CD4-positive, alpha-beta T cell treated with Interleukin-17A for 4 hours (primary cell): ENCODE measurements at places on chromosomes 11 and 22.

DNA sequence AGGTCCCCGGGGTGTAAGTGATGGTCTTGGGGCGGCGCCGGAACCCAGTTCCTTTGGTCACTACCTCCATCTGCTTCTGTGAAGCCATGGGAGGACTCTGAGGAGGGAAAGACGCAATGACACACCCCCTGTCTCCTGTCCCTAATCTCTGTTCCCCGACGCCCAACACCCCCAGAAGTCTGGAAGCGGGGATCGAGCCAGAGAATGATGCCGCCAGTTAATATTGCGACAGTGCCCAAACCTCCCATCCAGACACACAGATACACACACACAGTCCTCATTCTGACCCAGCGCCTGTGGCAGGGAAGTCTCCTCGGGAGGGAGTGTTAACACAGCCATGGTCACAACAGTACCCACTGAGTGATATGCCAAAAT, 352 bp downstream of the C22orf23 start:
- no peak for DNase-seq

DNA sequence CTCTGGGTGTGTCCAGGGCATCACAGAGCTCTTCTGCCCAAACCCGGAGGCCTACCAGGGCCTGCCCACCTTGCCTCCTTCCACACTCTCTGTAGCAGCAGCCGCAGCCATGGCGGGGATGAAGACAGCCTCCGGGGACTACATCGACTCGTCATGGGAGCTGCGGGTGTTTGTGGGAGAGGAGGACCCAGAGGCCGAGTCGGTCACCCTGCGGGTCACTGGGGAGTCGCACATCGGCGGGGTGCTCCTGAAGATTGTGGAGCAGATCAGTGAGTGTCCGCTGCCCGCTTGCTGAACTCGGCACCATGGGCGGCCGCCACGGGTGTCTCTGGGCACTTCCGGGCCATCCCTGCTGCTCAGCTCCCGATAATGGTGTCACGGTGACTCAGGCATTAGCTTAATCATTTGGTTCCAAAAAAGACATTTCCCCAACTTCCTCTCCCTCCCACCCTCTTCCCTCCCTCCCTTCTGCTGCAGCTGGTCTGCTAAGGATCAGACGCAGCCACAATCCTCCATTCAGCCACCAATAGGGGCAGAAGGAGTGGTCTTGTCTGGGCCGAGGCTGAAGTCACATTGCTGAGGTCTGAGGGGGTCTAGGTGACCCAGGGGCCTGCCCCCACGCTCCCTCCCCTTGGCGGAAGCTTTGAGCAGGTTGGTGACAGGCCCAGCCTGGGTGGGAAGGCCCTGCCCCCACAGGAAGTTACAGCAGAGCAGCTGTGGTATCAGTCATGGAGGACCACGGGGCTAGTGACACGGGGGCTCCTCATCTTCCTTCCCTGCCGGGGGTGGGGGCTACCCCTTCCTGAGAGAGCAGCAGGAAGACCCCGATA, 950 bp downstream of the FERMT3 start:
- DNase-seq: peak; percentile 85

GRCh38 chr11:98409069-98409468, 611.7 kb upstream of the CNTN5 start:
- DNase-seq: no peak

- DNase-seq: no peak
Measured at GRCh38 chr11:18650353-18650752, 16.2 kb upstream of the SPTY2D1 start.

- DNase-seq: no peak
Measured at GRCh38 chr11:78685156-78685555, 110.5 kb upstream of the NARS2 start.

DNA sequence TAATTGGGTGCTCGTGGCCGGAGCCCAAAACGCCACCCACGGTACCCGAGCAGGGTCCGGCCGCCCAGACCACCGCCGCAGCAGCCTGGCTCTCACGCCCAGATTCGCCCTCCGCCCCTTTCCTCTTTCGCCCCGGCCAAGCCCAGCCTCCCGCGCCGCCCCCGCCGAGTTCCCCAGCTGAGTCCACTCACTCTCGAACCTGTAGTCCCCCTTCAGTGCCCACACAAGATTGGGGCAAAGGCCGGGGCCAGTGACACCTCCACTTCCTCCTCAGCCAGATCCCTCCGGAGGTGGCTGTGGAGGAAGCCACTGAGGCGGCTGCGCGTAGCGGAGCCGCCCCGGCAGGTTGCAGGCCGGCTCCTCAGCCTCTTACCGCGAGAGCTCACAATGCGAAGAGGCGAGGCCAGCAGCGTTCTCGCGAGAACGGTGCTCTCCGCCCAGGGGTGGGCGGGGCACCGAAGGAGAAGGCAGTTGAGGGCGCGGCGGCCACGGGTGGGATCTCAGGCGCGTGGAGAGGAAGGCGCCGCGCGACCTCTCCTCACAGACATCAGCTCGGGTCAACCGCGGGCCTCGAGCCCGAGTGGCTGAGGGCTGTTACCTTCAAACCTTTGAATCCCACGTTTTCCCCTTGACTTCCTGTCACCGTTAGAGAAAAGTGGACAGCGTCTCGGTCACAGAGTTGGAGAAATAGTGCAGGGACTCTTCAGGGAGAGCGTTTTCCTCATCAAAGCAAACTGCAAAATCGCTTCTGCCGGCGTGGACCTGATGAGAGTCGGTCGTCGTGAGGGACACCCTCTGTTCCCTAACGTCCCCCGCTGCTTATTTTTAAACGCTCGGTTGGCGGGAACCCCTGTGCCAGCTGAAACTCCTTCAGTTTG, at the start of gene BTBD10:
Gene BTBD10, minus strand, starts transcription at position 322 of the 878 bp plus-strand sequence. CDS start 18,098 bp downstream, outside the sequence.
- DNase-seq: peak; percentile 92

DNA sequence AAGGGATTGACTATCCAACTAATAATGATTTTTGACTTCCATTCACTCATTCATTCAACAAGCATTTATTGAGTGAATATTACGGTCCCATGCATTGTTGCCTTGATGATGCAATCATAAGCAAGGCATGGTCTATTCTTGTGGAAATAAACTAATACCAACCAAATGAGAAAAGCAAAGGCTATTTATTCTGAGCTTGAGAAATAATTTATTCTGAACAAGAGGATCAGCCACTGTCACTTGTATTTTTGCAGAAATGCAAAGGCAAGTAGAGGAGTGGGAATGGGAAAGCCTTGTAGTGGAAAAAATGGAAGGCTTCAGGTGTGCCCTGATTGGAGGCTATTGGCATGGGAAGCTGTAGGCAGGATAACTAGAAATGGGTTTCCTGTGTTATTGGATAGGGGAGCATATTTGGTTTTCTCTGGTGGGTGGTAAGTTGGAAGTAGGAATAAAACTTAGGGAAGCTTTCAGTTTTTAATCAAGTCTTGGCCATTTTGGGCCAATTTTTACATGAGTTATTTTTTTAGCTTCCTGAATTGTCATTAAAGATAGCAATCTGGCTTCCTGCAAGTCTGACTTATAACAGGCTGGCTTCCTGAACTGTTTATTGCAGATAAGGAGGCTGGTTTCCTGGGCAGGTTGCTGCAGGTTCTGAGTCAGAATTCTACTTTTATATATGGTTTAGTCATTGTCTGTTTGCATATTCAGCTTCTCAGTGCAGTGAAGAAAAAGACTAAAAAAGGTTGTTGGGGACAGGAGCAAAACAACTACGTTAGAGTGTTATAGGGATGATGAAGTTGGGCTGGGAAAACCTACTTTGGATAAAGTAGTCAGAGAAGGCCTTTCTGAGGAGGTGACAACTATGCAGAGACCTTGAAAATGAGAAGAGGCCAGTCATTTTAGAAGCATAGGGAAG, 106.7 kb downstream of the APIP start:
- DNase-seq: no peak

DNA sequence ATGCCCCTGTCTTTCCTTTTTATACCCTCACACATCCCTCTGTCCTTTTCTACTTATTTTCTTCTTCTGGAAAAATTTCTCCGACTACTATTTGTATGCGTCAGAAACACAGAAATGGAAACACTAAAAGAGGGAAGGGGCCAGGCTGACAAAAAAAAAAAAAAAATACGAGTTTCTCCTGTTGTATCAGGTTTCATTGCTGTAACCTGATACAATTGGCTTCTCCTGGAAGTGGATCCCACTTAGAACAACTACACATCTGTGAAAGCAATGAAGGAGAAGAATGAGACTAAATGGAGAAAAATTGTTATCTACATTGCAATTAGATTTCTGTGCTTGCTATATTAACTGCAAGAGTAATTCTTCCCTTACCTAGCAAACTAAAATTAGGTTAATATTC, 393.9 kb downstream of the GUCY1A2 start:
- DNase-seq: no peak

- DNase-seq: peak; percentile 19
Measured at GRCh38 chr22:19631899-19632667, 82.2 kb upstream of the SEPTIN5 start.

GRCh38 chr22:46775850-46776826, 13.7 kb downstream of the TBC1D22A start:
- DNase-seq: no peak

DNA sequence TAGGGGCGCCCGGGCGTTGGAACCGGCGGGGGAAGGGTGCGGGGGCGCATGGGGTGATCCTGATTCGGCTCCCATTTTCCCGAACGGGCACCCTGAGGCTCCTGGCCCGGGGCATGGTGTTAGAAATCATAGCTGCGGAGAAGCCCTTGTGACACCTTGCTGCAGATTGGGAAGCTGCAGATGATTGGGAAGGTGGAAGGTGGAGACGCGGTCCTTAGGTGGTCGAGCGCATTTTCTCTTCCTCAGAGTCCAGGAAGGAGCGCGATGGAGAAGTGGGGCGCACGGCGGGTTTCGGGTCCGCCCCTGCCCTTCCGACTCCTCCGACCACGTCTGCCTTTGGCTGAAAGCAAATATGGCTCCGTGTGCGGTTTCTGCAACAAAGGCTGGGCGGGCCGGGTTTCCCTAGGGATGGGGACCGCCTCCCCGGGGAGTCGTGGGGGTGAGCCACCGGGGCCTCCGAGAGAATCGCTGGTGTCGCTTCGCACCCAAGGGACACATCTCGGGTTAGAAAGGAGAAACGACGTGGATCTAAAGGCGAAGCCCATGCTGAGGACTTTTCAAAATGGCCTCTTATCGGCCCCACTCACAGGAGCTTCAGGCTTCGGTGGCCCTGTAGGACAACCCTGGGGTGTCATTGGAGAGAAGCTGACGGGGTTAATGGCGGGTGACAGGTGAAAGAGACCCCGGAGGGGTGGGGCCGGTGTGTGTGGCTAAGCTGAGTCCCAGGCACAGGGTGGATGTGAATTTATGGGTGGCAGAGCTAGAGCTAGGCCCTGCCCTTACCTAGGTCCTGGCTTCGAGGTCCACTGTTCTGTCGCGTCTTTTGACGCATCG, 707 bp upstream of the FTH1 start:
- DNase-seq: peak; percentile 50

DNA sequence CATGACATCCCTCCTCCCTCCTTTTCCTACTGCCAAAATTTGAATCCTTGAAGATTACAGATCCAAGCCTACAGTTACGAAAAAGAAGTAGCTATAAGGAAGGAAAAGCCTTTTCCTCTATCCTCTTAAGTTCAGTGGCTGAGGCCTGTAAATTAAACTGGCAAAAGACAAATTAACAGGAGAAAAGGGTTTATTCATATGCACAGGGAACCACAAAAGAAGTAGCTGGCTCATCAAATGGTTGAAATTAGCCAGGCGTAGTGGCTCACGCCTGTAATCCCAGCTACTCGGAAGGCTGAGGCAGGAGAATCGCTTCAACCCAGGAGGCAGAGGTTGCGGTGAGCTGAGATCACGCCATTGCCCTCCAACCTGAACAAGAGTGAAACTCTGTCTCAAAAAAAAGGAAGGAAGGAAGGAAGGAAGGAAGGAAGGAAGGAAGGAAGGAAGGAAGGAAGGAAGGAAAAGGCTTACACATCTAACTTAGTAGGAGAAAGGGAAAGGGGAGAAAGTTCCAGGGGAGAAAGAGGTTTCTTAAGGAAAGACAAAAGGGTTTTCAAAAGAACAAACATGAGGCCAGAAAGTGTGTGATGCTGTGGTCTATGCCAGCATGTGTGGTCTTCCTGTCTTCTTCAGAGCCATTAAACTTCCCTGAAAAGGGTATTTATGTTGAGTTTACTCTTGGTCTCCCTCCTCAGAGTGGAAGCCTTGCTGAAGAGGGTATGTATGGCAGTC, 5.1 kb upstream of the SMPD1 start:
- no peak for DNase-seq

- no peak for DNase-seq
Measured at GRCh38 chr11:27571154-27571810, 64.7 kb upstream of the LIN7C start.
